Fibroblast of pulmonary artery (primary cell): ENCODE measurements at places on chromosomes 2 and 18.

- no peak for DNase-seq
Observed at GRCh38 chr2:190335225-190335559, 8.2 kb upstream of the INPP1 start.

- DNase-seq: no peak
Observed at GRCh38 chr2:189862751-189863150, 78.5 kb downstream of the PMS1 start.

- peak; percentile 69 for DNase-seq
Observed at GRCh38 chr18:3481696-3482210, 31.8 kb downstream of the TGIF1 start.

- no peak for DNase-seq
Observed at GRCh38 chr2:55885944-55886281, 37.7 kb downstream of the EFEMP1 start.

GRCh38 chr18:26017929-26018328 lies 72.5 kb downstream of the SS18 start:
- DNase-seq: no peak

DNA sequence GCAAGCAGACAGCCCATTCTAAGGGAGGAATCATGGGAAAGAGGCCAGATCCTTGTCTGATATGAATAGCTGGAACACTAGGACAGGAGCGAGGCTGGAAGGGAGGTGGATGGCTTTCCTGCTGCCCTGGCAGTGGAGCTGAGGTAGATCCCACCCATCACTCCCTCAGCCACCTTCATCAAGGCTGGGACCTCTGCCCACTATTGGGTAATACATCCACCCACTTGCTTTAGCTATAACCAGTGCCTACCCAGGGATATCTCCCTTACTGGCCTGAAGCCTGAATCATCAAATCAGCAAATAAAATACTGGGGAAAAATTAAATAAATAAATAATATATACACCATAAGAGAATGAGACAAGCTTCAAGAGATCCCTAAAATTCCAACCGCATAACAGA lies 183.2 kb upstream of the KYNU start:
- no peak for DNase-seq

- no peak for DNase-seq
Observed at GRCh38 chr2:20838016-20838415, 15.1 kb upstream of the LDAH start.

GRCh38 chr2:196475611-196476010 lies 163.9 kb upstream of the CCDC150 start:
- DNase-seq: no peak

- DNase-seq: peak; percentile 79
Observed at GRCh38 chr2:9799729-9800632, 43.3 kb upstream of the TAF1B start.

- no peak for DNase-seq
Observed at GRCh38 chr2:101479328-101479727, 4.4 kb upstream of the RFX8 start.

GRCh38 chr2:28952836-28953211 lies 28.3 kb upstream of the TOGARAM2 start:
- no peak for DNase-seq

- no peak for DNase-seq
Observed at GRCh38 chr2:88144914-88145497, 17.1 kb upstream of the FABP1 start.

- DNase-seq: peak; percentile 87
Observed at GRCh38 chr2:234863043-234863934, 88.5 kb upstream of the SH3BP4 start.

DNA sequence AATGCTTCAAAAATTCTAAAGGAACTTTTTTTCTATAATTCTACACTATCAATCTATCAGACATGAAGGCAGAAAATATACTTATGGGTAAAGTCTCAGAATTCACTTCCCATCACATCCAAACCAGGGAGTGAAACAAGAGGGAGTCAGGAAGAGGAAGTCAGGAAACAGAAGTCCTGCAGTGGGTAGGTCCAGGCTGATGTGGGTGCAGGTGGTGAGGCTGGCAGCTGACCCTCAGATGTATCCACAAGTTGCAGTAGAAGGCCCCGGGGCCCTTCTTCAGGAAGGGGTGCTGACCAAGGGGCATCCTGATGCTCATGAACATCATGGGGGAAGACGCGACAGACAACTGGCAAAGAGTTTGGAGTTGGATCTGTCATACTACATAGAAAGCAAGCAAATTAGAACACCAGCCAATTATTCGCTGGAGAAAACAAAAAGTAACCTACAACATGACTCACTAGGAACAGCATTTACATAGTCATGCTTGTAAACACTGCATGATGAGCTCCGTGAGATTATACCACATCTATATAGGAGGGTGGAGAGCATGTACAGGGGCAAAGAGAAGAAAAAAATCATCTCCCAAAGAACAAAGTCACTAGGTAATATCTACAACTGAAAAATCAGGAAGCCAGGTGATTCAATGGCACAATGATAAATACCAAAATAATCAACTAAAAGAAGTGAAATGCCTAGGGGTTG lies 4.2 kb downstream of the UXS1 start:
- DNase-seq: peak; percentile 43

DNA sequence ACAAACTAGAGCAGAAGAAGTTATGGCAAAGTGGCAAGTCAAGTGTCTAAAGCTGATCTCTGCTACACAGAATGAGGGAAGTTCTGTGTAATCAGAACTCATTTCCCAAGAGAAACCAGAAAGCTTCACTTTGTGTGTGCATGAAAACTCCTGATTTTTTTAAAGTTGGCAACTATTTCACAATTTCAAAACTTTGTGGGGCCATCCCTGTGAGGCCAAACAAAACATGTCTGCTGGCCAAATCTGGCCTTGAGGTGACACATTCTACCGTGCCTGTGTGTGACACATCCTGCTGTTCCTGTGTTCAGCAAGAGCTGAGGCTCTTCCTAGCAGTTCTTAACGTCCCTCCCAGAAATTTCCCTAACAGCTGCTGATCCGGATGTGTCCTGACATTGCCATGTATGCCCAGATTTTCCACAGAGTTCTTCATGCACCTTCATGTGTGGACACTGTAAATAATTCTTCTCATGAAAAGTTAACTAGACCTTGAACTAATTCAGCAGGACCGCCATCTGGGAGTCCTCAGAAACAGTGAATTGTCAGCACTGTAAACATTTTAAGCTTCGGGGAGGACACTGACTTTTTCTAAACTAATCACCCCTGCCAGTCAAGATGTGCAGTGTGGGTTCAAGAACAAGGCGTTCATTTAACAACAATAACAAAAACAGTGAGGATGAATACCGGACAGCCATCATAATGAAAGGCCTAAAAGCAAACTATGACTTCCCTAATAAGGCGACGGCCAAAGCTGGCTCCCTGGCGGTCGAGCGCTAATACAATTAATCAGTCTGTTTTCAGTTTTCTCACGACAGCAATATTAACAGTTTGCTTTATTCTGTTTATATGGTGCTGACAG lies 99.0 kb downstream of the PLEKHM3 start:
- DNase-seq: peak; percentile 87

GRCh38 chr2:3201281-3201680 lies 176.3 kb downstream of the EIPR1 start:
- no peak for DNase-seq

DNA sequence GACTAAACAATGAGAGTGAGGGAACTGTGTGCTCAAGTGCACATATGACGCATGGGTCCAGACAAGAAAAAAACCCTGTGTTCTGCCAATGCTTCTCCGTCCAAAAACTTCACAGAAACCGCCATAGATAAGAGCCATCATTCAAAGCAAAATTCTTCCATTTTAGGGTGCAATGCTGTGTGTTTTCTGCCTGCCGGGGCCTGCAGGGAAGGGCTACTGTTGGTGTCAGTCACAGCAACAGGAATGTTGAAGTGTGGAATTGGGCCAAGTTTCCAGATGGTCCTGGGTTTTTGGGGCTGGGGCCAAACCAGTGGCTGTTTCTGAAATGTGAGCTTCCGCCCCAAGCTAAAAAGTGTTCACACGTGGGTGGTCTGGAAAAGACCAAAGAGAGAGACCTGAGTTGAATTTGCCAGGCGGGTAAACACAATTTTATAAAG lies 677 bp upstream of the MC2R start:
- DNase-seq: peak; percentile 0

DNA sequence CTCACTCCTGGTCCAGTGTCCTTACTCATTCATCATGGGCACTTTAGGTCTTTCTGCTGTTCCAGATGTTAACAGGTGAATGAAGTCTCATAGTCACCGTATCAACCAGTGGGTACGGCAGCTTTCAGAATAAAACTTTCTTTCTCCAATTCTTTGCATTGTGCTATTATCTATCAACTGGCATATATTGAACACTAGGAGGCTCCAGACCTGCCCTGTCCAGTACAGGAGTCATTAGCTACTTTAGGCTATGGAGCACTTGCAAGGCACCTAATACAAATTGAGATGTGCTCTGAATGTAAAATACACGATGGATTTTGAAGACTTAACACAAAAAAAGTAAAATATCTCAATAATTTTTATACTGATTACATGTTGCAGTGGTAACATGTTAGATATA lies 43.2 kb upstream of the NEB start:
- DNase-seq: no peak

DNA sequence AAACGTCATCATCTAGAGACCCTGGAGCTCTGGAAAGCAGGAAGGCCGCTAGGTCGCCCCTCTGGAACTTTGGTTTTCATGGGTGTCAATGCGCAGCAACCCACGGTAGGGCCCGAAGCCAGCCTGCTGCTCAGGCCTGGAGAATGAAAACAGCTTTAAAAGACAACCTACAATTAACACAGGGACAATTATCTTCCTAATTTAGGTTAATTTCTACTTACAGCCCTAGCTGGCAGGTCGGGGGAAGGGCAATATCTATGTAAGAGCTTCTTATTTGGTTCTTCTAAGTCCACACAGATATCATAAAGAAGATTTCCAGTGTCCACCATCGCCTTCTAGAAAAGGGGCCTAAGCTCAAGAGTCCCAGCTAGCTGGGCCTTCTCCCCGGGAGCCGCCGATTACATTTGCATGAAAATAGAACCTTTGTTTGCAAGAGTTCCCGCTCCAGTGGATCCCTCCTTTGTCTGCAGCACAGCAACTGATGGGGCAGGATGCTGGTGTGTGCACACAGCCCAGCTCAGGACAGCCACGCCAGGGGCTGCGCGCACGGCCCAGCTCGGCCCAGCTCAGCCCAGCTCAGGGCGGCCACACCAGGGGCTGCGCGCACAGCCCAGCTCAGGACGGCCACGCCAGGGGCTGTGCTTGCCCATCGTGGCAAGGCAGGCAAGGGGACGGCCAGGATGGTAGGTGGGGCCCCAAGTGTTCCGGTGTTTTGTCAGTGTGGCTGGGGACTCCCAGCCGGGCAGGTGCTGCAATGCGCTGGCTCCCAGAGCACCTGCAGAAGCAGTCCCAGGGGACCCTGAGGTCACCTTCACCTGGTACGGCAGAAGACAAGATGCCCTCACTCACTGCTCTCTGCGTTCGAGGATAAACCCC lies 109.1 kb downstream of the HDAC4 start:
- DNase-seq: no peak

GRCh38 chr2:36569267-36569856 lies 28.6 kb downstream of the FEZ2 start:
- no peak for DNase-seq

GRCh38 chr2:171317492-171318125 lies 116.2 kb downstream of the METTL8 start:
- no peak for DNase-seq

DNA sequence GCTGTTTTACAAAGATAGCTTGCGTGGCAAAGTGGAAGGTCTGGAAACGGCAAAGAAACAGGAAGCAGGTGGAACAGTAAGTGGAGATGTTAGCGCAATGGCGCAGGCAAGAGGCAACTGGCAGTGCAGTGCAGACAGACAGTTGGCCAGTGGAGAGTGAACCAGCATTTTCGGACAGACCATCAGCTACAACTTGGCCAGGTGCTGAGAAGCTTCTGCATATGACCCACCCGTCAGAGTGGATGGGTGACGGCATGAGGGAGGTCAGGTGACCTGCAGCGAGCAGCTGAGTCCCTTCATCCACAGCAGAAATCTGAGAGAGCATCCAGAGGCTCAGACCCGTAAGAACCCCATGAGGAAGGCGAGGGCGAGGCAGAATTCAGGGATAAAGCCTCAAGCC lies 33.8 kb downstream of the NPC1 start:
- DNase-seq: no peak

DNA sequence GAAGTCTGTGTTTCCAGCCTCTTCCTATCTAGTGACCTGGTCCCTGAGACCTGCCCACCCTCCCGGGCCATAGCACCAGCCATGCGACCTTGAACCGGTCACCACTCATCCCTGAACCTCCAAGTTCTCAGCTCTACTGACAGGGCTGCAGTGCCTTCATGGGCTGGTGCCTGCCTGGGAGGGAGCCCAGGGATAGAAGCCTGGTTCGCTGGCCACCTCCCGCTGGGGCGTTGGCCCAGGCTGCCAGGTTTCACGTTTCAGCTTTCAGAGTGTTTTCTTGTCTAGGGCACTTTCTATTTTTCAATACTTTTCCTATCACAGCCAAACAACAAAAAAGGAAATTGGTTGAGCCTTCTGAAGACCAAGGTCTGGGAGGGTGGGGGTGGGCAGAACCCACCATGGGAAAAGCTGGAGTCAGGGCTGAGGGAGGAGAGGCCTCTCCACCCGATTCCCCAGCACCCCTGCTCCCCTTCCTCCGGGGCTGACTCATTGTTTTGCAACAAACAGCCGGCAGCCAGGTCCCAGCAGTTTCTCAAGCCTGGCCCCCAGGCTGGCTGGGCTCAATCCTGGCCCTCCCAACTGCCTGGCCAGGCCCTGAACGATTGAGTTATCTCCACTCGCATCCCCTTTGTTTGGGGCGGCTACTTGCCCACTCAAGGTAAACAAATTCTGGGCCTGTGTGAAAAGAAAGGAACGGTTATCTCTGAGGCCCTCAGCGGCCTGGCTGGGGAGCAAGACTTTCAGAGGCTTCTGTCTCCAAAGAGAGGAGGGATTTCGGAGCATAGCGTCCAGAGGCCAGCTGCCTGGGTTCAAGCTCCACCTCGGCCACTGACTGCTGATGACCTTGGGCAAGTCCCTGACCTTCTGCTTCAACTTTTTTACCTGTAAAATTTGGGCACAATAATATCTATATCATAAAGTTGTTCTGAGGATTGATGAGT lies 47.5 kb downstream of the ZFP36L2 start:
- DNase-seq: peak; percentile 92

- DNase-seq: peak; percentile 95
Observed at GRCh38 chr2:84906900-84907714, 1.7 kb downstream of the TMSB10 start.

DNA sequence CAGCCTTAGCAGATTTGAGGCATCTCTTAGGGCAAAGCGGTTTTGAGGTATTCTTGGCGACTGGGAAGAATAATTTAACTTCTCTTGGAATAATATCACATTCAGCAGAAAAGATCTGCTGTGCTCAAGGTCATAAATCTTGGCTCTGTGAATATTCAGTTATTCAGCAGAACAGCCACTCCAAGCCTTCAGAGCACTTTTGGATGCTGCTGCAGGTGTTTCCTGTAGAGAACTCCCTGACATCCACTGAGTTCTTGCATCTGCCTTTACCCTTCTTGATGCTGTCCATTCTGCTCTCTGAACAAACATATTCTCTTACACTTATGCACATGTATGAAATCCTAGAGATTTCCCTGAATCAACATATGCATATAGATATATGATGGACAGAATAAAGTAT lies 390.3 kb downstream of the NRXN1 start:
- DNase-seq: no peak

DNA sequence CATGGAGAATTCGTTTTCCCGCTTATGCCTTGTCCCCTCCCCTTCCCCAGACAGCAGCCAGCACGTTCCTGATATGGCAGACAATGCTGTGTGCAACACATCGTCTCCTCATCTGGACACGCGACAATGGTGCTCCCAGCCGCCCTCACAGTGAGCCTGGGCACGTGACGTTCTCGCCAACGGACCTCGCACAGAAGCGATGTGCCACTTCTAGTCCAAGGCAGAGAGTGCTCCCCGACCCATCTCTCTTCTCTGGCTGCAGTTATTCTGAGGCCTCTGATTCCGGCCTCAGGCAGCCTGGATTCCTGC lies 505.4 kb downstream of the EIPR1 start:
- no peak for DNase-seq
